Activated effector memory CD4-positive, alpha-beta T cell treated with Interleukin-2 at 50 U/mL for 16 hours (primary cell): ENCODE measurements at places on chromosomes 3 and 15.

GRCh38 chr15:88385078-88385700 lies 82.0 kb downstream of the MRPL46 start:
- DNase-seq = no peak

DNA sequence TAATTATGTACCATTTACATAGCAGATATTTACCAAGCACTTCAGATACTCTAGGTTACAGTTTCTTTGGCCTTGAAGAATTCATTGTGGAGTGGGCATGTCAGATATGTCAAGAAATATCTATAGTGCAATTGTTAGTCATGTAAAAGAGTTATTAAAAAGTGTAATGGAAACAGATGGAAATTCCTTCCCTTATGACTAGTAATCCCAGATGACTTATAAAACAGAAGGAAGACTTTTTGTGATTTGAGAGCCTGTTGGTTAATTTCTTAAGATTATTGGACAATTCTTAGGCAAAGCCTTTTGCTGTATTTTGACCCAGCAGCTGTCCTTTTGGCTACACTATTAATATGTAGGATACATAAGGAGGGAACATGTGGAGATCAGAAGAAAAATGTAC lies 708.9 kb upstream of the NECTIN3 start:
- no peak for DNase-seq

DNA sequence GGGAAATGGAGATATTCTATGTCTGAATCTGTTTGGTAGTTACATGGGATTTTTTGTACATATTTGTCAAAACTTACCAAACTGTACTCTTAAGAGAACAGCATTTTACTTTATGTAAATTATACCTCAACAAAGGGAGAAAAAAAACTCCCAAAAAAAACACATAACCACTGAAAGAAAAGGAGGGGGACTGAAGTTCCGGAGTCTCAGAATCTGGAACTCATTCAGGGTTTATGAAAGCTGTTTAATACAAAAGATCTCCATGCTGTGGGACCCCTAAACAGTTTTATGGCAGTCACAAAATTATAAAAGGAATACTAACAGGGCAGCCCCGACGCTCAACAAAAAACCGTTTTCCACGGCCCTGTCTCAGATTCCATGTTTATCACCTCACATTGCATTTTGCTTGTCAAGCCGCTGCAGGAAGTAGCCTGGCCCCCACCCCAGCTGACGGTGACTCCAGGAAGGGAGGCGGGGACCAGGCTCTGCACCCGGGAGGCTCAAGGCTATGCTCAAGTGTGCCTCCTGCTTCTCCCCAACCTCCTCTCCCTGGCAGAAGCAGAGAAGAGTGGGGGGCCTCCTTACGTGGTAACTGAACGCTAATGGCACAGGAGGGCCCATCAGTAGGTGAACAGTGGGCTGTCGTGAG lies 29.3 kb downstream of the RFT1 start:
- DNase-seq = no peak

DNA sequence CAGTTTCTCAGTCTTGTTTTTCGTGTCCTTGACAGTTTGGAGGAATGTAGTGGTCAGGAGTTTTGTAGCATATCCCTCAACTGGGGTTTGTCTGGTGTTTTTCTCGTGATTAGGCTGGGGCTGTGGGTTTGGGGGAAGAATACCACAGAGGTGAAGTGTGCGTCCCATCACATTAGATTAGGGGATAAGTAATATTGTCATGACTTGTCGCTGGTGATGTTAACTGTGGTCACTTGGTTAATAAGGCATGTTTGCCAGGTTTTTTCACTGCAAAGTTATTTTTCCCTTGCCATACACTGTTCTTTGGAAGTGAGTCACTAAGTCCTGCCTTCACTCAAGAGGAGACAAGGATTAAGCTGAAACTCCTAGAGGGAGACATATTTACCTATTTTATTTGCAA lies 39.1 kb downstream of the PAK2 start:
- DNase-seq = no peak

GRCh38 chr3:39479701-39480414 lies 12.4 kb downstream of the MOBP start:
- DNase-seq = no peak

- DNase-seq = no peak
Observed at GRCh38 chr3:160981217-160981938, 123.8 kb downstream of the B3GALNT1 start.

GRCh38 chr3:126672340-126672739 lies 17.4 kb upstream of the TXNRD3 start:
- no peak for DNase-seq

DNA sequence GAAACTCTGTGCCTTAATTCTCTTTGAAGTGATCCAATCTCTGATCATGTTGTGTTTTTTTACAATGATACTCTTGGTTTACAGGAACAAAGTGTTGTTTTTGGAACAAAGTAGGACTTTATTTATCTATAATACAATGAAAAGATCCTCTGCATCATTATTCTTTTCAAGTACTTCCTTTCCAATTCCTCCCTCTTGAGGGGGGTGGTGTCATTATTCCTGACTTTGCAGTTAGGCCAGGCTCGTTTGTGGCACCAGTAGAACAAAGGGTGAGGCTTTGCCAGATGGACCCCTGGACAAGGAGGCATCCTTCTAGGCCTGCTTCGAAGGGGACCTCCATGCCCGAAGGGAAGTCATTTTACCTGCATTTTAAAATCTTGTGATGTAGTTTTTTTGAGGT lies 41.7 kb upstream of the ZBTB38 start:
- DNase-seq = no peak

GRCh38 chr15:42152196-42152920 lies 4.1 kb downstream of the PLA2G4F start:
- no peak for DNase-seq

GRCh38 chr15:42185801-42186200 lies 22.3 kb downstream of the VPS39 start:
- no peak for DNase-seq

- no peak for DNase-seq
Observed at GRCh38 chr15:44530653-44531052, 6.3 kb upstream of the EIF3J start.

DNA sequence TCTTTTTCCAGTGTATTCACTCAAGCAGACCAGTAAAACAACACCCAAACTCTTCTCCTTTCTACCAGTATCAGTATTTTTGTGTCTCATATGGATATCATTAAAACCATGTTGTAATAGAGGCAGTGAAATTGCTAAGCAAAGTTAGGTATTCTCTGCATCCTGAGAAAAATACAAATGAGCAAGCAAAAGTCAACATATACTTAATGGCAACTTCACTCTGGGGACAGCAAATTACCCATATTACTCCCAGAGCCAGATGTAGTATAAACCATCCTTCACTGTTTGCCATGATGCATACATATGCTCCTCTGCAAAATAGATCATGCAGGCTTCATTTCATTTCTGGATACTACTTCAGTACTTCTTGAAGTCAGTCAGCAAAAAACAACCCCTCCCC lies 22.1 kb downstream of the UBA5 start:
- no peak for DNase-seq

DNA sequence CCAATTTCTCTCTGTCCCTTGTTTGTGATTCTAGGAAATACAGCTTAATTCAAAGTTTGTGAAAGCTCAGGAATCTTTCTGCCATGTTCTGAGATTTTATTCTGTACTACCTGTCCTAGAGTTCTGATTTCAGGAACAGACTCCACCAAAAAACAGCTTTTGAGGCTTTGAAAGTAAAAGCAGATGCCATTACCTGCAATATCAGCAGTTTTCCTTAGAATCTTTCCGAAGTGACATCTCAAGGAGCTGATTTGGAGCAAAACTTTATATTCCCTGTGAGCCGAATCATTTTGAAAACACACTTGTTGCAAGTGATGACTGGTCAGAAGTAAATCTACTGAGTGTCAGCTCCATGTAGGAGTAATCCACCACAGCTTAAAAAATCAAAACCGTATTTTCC lies 59.3 kb upstream of the CCNL1 start:
- DNase-seq = no peak

DNA sequence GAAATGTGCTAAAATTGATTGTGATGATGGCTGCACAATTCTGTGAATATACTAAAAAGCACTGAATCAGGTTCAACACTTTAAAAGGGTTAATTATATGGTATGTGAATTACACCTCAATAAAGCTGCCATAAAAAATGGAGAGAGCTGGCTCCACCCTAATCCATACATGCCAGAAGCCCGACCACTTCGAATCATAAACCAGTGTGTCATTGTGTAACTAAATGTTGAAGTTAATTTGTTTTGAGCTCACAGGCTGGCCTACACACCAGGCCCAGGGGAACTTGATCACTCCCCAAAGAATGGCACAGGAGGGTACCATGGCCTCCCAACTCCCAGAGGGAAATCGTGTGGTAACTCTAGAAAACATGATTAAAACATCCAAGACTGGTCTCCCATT lies 14.0 kb downstream of the PLCD1 start:
- no peak for DNase-seq

DNA sequence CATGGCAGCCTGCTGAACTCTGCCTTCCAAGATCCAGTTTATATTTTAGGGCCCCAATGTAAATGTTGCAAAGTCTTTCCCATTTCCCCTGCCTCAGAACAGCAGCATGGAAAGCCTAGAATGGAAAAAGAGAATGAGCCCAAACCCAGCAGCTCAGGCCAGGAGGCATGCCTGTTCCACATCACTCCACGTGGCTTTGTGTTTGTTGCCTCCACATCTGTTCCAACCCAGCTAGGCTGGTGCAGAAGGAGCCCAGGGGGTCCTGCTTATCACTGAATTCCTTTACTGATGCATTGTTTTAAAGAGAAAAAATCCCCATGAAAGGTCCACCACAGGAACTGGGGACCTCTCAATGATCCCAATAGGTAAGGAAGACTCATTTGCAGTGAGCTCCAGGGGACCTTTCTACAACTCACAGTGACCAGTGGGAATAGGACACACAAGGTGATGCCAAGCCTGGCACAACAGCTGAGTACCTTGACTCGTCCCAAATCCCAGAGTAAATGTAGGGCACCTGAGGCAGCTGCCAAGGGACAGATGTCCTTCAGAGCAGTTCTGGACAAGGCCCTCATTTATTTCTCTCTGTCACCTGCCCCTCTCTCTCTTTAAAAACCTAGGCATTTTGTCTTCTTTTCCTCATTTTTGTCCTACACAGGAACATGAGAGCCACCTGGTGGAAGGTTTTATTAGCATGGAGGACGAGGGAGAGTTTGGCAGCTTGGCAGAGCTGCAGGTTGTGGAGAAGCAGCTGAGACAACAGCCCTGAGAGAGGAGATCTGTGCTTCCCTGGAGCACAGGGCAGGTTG lies 41.7 kb upstream of the ADAMTS17 start:
- DNase-seq = no peak

- DNase-seq = no peak
Observed at GRCh38 chr3:88912294-88912877, 195.0 kb upstream of the EPHA3 start.

- DNase-seq = no peak
Observed at GRCh38 chr15:35992791-35993190, 446.8 kb upstream of the DPH6 start.
